ENCODE measurements at places on chromosomes 12 and 14. TPM values are rescaled to one million over a fixed set of nuclear protein-coding genes. Genes with fewer than 3 reads are reported as not detected.

DNA sequence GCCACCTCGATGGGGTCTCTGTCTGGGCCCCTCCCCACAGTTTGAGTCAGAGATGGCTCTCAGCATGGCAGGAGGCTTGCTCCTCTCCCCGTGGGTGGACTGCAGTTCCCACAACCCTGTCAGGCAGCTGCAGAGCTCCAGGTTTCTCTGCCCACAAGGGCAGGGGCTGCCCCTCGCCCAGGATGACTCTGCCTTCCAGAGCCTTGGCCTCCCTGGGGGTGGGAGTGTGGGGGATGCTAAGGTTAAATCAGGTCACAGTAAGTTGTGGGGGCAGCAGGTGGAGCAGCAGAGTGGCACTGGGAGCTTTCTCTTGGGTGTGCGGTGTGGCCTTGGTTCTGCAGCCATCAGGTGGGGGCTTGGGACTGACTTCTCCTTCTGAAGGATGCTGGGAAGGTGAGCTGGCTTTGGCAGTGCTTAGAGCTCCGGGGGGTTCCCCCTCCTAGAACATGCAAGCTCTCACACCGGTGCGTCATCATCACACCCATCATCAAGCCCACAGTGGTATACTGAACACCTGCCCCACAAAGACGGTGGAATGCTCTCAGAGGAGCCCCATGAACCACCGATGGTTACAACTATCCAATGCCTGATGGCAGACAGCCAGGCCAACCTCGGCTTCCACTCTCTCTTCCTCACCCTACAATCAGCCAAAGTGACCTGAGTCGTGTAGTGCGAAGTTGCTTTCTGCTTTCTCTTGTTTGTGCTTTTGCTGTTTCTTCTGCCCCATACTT is 39.7 kb downstream of the ERH start:
- DNase-seq = no peak

DNA sequence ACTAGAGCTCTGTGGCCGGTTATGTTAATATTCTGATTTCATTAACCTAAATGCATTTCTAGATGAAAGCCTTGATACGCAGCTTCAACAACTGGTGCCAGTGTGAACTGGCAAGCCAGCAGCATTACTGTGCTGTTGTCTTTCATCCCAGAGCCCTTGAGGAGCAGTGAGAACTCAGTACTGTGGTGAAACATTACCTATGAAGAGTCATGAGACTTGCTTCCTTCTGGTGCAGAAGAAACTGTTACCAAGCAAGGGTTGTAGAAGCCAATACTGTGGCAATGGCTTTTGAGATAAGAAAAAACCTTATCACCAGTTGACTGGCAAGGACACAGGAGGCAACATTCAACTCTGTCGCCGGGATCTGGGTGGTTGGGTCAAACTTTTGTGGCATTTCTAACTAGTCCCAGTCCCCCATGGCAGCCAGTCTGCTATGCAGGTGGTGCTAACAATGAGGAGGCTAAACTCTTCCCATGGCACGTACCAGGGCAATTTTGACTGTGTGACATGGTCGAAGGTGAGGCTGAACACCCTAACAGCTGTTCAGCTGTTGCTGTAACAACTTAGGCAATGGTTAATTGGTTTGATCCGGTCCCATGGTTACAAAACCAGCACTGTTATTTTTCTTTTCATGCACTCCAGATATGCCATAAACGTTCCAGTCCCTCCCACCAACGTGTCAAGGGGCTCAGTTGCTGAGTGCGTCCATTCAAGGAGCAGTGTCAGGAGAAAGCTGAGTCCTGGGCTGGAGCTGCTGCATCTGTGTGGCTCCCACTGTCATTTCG is 12.6 kb upstream of the LGALS3 start:
- no peak for DNase-seq

DNA sequence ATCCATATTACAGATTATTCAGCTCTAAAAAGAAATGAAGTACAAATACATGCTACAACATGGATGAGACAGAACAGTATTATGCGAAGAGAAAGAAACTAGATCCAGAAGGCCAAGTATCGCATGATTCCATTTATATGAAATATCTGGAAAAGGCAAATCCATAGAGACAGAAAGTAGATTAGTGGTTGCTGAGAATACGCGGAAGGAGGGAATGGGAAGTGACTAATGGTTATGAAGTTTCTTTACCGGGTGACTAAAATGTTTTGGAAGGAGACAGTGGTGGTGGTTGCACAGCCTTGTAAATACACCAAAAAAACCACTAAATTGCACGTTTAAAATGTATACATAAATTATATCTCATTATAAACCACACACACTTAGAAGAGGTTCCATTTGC is 12.5 kb downstream of the PRDM4 start:
- DNase-seq = no peak

DNA sequence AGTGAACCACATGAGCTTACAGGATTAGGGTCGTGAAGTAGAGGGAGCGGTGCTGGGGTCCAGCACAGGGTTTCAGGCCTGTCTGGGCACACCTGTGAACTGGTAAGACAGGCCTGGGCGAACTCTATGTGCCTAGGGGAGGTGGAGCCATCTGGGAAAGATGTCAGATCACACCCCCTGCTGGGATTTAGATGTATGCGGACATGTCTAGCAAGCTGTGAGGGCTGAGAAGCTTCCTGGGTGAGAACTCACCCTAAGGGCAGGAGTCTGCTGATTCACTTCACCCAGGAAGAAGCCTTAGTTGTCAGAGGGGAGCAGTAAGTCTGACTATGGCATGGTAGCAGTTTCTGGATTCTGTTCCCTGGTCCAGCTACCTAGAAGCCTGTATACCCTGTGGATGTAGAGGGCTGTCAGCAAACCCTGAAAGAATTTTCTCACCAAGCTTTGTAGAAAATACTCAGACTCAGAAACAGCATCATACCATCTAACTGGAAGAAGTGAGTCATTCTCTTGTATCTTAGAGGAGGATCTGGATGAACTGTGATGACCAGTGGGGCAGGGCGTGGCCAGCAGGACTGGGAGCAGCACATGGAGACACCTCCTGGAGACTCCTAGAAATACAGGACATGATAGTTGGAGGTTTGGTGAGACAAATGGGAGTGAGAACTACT is 11.2 kb upstream of the PYGL start:
- peak; percentile 70 for DNase-seq

DNA sequence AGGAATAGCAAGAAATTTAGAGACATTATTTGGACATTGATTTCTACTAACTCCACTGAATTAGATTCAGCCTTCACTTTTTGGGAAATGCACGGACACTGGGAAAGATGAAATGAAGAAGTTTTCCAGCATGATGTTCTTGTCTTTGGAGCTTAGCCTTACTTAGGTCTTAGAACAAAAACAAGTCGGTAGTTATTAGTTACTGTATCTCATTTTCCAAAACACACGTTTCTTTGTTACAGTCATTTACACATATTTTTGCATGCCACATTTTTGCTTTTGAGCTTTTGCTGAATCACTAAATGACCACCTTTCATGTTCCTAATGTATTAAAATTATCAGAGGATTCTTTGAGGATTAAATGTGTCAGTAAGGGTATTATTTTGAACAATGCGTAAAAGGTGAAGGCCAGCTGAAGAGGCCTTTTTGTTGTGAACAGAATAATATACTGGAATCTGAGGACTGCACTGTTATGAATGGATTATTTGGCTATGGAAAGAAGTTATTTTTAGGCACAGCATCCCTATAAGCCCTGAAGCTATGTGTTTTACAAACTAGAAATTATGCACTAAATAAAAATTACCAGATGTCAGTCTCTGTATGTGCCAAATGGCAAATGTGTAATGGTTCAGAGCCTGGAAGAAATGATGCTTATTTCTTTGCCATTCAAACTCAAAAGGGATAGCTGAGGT is 138.2 kb downstream of the SRGAP1 start:
- DNase-seq = no peak

DNA sequence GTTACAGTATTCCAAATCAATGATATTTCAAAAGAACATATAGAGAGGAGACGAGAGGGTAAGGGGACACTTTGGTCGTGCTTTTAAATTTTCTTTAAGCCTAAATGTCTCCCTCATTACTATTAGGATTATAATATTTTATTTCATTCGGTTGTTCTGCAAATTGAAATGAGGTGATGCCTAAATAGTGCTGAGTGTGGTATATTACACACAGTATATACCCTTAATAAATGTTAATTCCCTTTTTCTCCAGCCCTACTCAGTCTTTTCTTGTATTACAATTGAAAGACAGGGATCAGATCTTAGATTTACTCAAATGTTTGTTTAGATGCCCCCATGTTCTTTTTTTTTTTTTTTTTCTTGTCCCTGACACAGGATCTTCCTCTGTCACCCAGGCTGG is 7.7 kb downstream of the SNAPC1 start:
- no peak for DNase-seq

LRRC10 gene
- 40.5 TPM for total RNA-seq

- peak; percentile 84 for DNase-seq
Measured at GRCh38 chr14:95291859-95292542, 27.7 kb downstream of the CLMN start.

DNA sequence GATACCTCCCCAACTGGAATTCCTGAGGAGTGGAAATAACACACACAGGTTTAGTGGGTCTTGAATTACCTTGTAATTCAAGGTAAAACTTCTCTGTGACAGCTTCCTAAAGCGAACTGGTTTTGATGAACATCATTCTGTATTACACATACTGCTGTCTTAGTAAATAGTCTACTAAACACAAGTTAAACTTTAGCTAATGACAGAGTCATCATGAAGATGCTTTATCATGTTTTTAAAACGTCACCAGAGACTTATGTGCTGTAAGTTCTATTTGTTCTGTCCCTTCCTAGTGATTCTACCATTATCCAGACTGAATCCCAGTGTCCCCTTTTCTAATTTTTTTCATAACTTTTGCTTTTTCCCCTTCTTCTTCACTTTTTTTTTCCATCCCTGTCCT is 11.6 kb upstream of the GXYLT1 start:
- DNase-seq = no peak

TBX3 gene
- 11.8 TPM for total RNA-seq

DNA sequence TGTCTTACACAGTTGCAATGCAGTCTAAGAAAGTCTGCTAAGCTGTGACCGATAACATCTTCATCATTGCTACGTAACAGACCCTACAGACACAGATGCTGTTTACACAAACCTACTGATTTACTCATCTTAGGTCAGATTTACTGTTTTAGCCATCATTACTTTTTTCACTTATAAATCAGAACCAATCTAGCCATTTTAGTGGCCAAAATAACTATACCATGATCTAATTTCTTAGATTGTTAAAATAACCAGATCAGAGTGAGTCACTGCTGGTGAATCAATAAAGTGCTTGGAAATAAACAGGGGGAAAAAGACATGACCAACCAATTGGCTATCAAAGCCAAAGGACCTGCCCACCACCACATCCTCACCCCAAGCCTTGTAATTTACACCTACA is 57.0 kb upstream of the FOXN3 start:
- DNase-seq = no peak

DNA sequence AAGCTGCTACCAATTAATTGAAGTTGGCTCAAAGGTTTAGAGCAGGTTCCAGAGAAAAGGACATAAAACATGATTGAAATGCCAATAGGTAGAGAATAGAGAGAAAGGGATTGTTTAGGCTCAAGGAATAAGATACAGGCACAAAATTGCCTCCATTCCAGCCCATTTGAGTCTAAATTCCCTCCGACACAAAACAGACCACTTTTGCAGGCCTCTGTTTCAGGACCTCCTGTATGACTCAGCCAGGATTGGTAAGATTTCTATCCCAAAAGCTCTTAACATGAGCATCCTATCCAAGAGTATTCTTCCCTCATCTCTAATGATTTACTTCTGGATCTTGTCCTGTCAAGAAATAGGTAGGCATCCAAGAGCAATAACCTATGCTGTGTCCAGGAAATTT is 123.5 kb downstream of the STAB2 start:
- DNase-seq = no peak

- no peak for DNase-seq
Measured at GRCh38 chr14:60220084-60220483, 28.9 kb upstream of the PPM1A start.

- DNase-seq = no peak
Measured at GRCh38 chr12:47158792-47159191, 79.0 kb upstream of the AMIGO2 start.

DNA sequence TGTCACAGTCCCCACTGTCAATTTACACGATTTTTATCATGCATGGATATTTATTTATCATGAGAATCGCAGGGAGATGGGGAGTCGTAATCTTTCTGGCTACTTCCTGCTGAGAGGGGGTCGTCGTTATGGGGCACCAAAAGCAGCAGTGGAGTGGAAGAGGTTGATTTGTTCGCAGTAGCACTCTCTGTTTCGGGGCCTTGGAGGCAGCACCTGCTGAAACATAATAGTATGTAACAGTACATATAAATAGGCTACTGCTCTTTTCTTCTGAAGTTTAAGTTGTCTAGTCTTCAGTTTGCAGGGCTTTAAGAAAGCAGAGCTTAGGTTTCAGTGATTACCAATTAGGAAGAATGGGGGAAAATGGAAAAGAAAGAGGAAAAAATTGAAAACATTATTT is 3.8 kb downstream of the SOAT2 start:
- DNase-seq = no peak

- DNase-seq = no peak
Measured at GRCh38 chr14:97280526-97280925, 483.3 kb downstream of the VRK1 start.

KCNC2 gene
- not detected for total RNA-seq

ACSM4 gene
- total RNA-seq = not detected

GRCh38 chr12:113322343-113322742 is 12.6 kb downstream of the SLC8B1 start:
- DNase-seq = no peak
